ENCODE measurements at places on chromosomes 2 and 18.

DNA sequence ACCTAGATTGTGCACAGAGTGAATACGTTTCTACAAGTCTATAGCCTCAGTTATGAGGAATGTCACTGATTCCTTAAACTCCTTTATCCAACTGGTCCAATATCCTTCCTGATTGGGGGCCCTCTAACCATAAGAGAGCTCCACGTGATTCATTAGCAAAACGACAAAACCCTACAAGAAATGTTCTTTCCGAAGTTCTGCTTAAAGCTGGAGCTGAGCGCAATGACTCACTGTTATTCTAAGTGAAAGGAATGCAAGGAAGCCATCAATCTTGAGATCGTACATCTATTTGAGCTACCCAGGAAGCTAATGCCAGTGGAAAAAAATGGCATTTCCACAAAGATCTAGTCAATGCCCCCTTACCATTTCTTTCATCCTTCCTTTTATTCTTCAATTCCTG lies 354.9 kb upstream of the CDH20 start:
- DNase-seq: no peak

- no peak for DNase-seq
Measured at GRCh38 chr2:65177751-65178442, 48.0 kb upstream of the RAB1A start.

GRCh38 chr2:169653636-169654035 lies 40.6 kb downstream of the CFAP210 start:
- no peak for DNase-seq

- DNase-seq: no peak
Measured at GRCh38 chr18:55738483-55739114, 150.6 kb upstream of the TCF4 start.

DNA sequence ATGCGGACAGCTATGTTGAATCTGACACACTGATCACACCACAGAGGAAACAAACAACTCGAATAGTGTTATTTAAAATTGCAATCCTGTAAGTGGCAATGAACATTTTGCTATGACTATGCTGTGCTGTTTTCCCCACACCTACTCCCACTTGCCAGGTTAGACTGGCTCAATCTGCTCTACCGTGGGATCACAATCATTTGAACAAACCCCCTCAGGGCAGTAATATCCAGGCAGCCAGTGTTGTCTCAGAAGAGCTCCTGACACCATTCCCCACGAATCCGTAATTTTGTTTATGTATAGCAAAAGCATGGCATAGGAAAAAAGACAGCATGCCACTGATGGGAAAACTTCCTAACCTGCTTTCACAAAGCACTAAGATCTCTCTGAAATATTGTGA lies 284.3 kb downstream of the ERBB4 start:
- DNase-seq: no peak

- DNase-seq: no peak
Measured at GRCh38 chr2:63888490-63889402, 47.0 kb downstream of the UGP2 start.

DNA sequence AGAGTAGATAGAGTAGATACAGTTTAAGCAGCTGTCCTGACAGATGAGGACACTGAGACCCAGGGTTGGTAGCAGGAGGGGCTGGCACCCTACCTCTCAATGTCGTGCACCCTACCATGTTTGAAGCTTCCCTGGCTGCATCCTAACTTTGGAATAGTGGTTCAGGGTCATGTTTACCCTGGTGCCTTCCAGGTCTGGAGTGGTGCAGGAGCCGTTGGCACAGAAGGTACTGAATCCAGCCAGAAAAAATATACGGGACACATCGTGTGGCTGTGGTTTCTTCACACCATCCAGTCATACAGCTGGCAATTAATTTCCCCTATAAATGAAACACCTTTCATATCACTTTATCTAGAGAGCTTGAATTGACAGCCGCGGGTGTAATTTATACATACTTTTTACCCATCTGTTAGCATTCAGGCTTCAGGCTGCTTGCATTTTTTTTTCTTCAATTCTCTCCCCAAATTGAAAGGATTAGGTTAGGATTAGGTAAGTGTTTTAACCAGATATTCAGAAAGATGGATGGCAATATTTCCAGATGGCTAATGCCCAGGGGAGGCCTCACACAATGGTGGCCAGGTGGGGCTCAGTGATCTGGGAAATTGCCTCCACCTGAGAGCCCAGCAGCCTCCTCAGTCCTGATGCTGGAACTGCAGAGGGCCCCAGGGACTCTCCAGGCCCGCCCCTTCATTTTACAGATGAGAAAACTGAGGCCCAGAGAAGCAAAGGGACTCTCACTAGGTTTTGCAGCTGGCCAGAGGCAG lies 127.0 kb downstream of the CELF4 start:
- no peak for DNase-seq

- DNase-seq: no peak
Measured at GRCh38 chr2:154280543-154280942, 408.8 kb downstream of the GALNT13 start.

DNA sequence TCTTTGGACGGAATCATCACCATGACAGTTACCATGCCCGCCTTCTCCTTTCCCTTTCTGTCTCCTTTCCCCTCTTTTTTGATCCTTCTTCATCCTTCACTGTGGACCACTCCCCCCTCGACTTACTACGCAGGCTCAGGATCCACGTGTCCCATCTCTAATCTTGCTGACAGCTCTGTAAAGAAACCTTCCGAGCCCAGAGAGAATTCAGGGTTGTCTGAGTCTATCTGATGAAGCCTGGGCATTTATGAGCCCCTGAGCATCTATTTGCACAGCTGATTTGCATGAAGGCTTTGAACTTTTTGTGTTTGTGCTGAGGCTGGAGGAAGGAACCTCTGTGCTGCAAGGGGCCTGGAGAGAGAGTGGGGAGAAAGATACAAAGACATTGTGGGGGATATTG lies 50.7 kb downstream of the CIB4 start:
- no peak for DNase-seq

DNA sequence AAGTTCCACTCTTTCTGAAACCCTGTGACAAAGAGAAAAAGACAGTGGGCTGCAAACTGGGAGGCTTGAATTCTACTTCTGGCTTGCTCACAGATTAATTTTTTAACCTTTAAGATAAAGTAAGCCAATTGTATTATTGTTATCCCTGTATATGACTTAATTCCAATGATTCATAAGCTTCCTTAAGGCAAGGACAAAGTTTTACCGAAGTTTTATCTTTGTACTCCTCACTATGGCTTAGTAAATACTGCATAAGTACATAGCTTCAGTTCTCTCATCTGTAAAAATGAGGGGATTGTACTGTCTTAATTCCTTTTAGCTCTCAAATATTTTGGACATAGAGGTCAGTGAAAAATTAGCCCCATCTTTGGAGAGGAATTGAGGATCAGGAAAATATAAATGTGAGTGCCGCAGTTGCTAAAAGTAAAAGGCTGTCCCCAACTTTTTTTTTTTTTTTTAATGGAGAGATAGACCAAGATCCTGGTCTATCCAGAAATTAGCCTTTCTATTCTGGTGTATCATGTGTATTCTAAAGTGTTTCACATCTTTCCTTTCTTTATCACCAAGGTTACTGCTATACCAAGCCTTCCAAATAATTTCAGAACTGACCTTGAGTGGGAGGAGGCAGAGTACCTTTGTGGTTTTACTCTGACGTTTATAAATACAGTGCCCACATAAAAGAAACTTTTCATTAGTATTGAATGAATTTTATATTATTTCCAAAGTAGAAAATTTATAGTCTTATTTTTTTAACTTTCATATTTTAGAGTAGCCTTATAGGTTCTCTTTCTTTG lies 13.3 kb downstream of the RELCH start:
- no peak for DNase-seq
